ENCODE measurements at places on chromosomes 5 and 9. TPM values are rescaled to one million over a fixed set of nuclear protein-coding genes. Genes with fewer than 3 reads are reported as not detected.

GRCh38 chr9:110103257-110103656, 104.7 kb downstream of the C9orf152 start:
- DNase-seq, result no peak

SPATA31D3 gene
- polyA plus RNA-seq, result not detected

RMRP gene
- 235 TPM for polyA plus RNA-seq

SPINK5 gene
- not detected for polyA plus RNA-seq

NPR2 gene
- polyA plus RNA-seq, result 30.1 TPM

SLC6A7 gene
- not detected for polyA plus RNA-seq

DNA sequence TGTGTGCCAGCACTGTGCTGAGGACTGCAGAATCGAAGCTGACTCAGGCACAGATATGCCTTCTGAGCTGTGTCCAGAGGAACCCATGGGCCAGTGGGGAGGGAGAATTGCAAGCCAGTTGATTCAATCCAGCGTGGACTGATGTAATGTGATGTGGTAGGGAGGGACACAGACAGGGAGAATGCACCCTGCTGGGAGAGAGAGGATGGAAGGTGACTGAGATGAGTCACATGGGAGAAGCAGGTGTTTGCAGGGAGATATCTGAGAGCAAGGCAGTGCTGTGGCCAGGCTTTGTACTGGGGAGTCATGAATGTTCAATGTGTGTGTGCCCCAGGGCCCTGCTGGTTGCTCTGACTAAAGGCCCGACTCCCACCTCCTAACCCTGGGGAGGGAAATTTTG, 75.7 kb downstream of the IRX1 start:
- DNase-seq, result no peak

DNA sequence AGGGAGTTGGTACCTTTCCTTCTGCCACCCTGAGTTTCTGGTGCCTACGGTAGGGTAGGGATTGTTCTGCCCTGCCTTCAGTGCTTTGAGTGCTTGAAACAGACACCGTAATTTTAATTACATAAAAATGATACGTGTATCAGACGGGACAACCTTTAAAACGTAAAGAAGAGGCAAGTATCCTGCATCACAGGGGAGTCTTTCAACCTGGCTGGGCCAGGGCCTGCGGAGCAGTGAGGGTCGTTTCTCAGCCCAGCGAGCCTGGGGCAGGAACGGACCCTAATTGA, 483 bp upstream of the DAB2IP start:
- DNase-seq, result no peak

DNA sequence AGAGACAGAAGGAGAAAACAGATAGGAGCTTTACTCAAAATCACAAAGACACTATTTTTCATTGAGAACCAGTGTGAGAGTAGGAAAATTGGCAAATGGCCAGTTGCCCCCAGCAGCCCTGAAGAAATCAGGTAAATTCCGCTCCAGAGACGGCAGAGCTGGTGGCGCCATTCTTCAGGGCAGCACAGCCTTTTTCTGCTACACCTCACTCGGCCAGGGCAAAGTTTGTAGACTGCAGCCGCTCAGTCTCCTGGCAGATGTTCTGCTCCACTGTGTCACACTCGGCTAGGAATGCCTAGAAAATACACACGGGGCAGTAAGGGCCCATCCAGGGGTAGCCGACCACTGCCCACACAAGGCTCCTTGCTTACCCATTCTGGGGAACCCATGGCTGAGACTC, 9.5 kb downstream of the BAG1 start:
- DNase-seq, result no peak

DNA sequence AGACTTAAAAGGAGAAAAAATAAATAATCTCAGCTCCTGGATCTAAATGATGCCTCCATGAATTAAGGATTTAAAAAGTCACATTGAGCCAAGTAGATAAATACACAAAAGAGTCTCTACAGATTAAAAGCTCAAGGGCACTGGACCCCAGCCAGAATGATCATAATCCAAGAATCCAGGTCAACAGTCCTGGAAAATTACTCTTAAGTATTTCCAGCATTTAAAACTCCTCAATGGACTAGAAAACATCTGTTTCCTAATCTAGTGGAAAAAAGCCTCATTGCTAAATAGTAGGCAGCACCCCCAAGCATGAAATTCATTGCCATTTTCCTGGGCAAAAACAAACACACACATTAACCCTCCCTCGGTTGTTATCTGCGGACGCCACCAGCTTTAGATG, 96.8 kb downstream of the FRMD3 start:
- DNase-seq, result no peak

- no peak for DNase-seq
These were observed 791 bp downstream of the SLC2A8 start for GRCh38 chr9:127397646-127398274.

DNA sequence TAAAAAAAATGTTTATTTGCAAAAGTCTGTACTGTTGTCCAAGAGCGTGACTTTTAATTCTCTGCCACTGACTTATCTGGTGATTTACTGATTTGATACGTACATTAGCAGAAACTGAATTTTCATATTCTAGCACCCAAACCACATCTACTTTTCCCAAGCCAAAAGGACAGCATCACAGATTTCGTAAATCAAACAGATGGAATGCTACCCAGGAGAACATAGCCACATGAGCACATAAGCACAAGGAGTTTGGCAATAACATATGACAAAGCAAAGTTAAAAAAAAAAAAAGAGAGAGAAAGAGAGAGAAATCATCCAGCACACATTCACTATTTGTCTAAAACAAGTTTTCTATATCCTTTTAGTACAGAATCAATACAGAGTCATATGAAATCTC, 83.7 kb downstream of the HINT1 start:
- no peak for DNase-seq
